Eye (tissue), 1 donor: ENCODE measurements at places on chromosomes 12 and 14.
A peak's percentile ranks its signal among the peaks of the same experiment; 100 is the strongest.

DNA sequence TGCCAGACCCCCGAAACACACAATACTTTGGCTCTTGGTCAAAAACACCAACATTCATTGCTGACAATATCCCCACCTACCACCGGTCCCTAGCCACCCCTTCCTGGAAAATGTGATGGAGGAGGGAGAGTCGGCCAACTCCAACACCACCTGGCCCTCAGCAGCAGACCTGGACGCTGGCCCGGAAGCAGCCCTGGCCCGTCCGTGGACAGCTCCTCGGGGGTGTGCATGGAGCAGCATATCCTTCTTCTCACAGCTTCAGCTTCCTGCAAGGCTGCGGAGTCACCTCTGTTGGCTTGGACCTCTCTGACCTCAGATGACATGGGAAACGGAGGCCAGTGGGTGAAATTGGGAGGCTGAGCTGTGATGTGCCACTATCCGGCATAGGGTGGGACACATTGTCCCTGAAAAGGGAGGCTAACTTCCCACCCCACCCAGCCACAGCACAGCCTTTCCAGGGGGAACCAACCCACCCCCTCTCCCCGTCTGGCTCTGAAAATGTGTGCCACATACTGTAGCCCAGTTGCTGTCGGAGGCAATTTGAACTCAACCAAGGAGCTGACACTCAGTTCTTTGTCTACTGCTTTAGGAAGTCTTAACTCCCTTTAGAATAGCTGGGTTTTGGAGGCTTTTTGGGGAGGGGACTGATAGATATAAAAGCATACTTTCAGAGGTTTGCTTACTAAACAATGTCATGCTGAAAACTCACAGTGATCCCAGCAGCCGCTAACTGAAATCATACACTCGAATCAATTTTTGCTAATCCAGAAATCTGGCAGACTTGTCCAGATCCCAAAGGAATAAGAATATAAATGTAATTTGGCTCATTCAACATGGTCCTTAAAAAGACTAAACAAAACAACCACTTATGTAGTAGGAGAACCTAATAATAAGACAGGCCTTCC is 43.1 kb upstream of the LTA4H start:
- no peak for DNase-seq

DNA sequence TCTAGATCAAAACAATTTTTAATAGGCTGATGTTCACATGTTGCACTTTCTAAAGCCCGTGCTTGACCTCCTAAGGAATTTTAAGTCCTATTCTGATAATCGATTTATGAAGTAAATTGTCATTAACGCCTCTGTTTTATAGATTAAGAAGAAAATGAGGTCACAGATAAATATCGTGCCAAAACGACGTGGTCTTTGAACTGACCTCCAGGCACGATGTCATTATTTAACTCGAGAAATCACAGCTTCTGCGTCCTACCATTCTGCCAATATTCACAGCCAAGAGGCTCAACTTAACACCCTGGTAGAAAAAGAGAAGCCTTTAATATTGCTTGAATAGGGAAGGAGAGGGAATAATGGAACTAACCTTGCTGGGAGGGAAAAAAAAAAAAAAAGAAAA is 888 bp upstream of the EEA1 start:
- no peak for DNase-seq

- DNase-seq: no peak
These were observed 10.0 kb upstream of the GPR68 start for GRCh38 chr14:91254461-91254860.

GRCh38 chr12:89187507-89187906 is 164.8 kb downstream of the DUSP6 start:
- DNase-seq: no peak

DNA sequence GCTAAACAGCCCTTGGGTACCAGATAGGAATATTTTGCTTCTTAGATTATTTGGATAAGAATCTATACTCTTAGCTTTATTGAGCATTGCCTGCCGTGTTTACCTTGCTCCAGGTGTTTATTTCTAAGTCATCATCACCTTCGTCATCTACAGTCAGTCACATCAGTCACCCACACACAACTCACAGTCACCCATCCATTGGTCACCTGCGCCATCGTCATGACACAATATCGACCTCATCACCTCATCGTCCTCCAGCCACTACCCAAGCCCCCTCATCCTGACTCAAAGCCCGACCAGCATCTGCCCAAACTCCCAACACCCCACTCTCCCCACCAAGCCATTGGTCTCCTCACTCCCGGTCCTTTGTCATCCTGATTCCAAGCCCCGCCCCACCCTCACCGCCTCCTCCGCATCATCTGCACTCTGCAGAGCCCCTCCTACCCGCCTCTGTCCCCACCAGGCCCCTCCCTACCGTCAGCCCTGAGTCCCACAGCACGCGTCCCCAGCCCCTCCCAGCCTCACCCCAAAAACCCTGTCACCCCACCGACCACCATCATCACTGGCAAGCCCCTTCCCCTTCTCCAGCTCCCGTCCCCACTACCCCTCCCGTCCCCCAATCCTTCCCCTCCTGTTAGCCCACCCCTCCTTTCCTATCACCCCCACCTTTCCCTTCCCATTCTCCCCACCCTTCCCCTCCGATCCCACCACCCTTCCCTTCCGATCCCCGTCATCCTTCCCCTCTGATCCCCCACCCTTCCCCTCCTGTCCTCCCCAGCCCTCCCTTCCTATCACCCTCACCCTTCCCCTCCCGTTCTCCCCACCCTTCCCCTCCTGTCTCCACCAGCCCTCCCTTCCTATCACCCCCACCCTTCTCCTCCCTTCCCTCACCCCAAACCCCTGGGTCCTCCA is 9.8 kb downstream of the DLK1 start:
- DNase-seq: no peak

DNA sequence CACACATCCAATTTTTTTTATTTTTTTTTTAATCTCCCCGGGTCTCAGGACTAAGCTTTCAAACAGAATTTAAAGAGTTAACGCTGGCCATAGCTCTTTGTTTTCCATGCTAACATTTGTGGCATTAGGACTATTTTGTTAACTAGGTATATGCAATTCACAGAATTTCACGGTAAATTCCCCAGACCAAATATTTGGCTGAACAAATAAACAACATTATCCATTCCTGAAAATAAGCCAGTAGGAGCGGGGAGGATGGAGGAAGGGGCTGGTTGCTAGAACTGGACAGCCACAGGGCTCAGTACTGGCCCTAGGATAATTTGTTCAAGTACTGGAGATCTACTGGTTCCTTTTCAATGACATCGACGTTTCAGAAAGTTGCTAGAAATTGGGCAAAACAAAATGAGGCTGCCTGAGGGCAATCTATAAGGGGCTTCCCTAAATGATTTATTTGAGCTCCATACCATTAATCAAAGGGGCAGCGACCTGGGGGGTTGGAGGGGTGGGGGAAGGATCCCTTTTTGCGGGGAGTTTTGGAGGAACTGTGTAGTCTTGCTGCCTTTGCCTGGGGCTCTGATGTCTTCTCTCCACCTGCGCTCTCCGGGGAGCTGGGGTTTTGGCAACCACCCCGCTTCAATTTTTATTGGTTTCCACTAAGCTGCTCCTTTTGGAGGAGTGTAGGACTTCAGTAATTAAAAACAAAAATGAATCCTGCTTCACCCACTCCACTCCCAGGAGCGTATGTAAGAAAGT is 9.0 kb downstream of the BMP4 start:
- DNase-seq: no peak

GRCh38 chr14:71487941-71488340 is 444.3 kb upstream of the RGS6 start:
- no peak for DNase-seq

DNA sequence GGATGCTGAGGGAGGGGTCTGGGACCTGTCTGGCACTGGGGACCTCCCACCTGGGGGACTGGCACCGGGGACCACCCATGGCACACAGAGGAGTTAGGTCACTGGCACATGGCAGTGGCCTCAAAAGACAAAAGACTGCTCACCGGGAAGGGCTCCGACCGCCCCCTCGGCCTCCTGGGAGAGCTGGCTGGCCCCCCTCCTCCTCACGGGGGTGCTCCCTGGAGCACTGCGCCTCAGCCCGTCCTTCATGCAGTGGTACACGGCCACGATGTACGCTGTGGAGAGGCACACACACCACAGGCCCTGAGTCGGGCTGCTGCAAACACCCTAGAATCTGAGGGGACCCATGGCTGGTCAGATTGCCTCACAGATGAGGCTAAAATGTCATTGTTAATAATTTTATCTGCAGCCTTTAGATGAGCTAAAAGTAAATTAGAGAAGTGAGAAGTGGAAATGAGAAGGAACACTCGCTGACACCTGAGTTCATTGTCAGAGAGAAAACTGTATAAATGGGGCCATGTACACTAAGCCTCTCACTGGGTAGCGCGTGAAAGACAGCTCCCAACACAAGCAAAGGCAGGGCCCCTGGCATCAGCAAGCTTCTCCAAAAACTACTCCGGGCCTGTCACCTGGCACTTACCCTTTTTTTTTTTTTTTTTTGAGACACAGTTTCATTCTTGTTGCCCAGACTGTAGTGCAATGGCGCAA is 14.1 kb downstream of the P2RX2 start:
- no peak for DNase-seq

DNA sequence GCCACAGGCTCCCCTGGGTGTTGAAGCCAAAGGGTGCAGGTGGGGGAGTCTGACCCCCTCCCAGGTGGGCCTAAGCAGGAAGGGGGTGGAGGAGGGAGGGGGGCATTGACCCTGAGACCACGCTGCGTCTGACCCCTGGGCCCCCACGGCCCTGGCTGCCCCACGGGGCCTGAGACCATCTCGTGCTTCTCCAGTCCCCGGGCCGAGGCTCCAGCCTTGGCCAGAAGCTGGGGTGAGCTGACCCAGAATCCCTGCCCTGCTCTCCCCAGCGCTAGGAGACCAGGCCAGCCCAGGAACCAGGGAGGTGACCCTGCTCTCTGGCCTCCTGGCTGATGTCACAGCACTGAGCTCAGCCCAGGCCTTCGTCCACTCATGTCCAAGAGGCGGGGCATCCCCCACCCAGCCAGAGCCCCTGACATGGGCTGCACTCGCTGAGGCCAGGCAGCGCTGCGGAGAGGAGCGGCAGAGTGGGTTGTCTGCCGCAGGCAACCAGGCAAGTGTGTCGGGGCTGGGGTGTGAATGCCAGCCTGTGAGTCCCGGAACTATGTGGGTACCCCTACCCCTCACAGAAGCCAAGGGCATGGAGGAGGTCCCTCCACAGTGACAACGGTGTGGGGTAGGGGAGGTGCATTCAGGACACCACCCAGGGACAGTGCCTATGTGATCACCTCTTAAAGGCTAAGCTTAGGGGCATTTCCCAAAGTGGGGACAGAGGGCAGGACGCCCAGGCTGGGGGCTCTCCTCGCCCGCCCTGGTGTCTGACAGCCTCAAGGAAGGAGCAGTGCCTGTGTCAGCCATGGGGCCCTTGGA is 6.3 kb downstream of the TRMT61A start:
- no peak for DNase-seq

DNA sequence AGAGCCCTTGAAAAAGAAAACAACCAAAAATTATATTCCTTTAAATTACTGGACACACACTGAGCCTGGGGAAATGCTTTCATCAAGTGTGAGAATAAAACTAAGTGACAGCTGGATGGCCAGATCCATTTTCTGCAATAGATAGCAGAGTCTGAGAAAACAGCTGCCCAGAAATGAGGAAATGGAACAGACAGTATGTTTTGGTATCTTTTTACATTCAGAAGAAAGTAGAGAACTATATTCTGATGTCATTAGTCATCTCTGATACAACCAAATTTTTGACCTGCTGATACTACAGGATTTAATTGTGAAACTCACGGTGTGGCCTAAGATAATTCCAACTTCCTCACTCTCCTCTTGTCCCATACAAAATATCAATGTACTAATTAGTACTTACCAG is 78.2 kb downstream of the HMGA2 start:
- DNase-seq: peak; percentile 77

GRCh38 chr12:79098530-79098929 is 234.0 kb downstream of the SYT1 start:
- peak; percentile 13 for DNase-seq

- no peak for DNase-seq
These were observed 31.5 kb downstream of the EPS8 start for GRCh38 chr12:15757553-15758255.

- DNase-seq: peak; percentile 42
These were observed 117.1 kb upstream of the SLC35F4 start for GRCh38 chr14:57982804-57983634.

DNA sequence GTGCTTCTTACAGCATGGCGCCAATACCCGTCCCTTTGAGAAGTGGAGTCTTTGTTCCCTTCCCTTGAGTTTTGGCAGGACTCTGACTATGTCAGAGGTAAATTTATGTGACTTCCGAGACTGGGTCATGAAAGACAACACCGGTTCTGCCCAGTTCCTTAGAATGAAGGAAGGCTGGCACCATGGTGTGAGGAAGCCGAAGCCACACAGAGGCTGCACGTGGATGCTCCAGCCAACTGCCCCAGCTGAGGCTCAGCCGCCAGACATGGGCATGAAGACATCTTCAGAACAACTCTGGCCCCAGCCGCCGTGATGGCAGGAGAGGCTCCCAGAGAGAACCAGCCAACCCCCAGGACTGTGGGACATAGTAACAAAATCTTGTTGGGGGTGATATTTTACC is 111.2 kb downstream of the CALM1 start:
- DNase-seq: no peak

GRCh38 chr14:100551056-100551455 is 36.2 kb downstream of the BEGAIN start:
- no peak for DNase-seq

GRCh38 chr12:50784501-50784900 is 20.6 kb downstream of the ATF1 start:
- DNase-seq: no peak

- DNase-seq: no peak
These were observed 100.6 kb downstream of the ETV6 start for GRCh38 chr12:11749943-11750690.

- DNase-seq: no peak
These were observed 154.3 kb upstream of the SRRM4 start for GRCh38 chr12:118827047-118827446.

DNA sequence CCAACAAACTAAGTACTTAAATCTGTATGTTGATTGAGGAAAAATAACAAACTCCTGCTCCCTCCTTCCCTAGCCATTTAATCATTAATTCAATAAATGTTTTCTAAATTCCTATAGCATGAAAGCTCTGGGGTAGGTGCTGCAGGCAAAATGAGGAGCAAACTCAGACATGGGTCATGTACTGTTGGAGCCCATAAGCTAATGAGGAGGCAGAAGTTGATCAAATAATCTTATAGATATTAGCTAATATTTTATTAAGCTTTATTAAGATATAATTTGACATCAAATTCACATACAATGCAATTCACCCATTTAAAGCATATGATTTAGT is 70.6 kb downstream of the SYNE2 start:
- no peak for DNase-seq

- DNase-seq: peak; percentile 96
These were observed at the start of gene GDF11 for GRCh38 chr12:55742719-55743405. Gene GDF11, plus strand, starts transcription at chr12:55743122. Its CDS starts 195 bp downstream, at chr12:55743317.

- no peak for DNase-seq
These were observed 323.0 kb downstream of the FLRT2 start for GRCh38 chr14:85852906-85853305.

DNA sequence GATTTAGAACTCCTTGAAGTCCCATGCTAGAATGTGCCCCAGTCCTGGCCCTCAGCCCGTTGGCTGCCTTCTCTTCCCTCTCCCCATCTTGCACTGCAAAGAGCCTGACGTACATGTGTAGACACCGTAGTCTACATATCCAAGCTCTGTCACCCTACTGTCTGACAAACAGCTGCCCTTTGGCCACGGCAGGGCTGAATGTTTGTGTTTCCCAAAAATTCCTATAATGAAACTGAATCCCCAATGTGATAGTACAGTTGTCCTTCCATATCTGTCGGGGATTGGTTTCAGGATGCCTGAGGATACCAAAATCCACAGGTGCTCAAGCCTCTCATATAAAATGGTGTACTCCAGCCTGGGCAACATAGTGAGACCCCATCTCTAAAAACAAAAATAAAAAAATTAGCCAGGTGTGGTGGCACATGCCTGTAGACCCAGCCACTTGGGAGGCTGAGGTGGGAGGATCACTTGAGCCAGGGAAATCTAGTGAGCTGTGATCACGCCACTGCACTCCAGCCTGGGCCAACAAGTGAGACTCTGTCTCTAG is 12.3 kb upstream of the TFCP2 start:
- DNase-seq: no peak
